ENCODE measurements at places on chromosomes 7 and 10.

- no peak for DNase-seq
Observed at GRCh38 chr10:121808835-121809234, 119.0 kb downstream of the ATE1 start.

GRCh38 chr7:134890246-134891240 is 95.8 kb upstream of the AGBL3 start:
- DNase-seq = no peak

DNA sequence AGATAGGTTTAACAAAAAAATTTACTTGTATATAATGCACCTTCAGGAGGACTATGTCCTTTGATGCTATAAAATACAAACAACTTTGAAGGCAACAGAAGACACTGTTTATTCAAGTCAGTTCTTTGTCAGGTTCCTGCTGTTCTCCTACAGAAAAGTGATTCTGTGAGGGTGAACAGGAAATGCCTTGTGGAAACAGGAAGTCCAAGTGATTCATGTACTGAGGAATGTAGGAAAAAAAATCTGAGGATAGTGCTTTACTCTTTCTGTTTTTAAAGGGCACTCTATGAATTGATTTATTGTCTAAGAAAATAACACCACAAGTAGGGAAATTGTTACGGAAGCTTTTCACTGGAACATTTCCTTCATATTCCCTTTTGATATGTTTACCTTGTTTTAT is 171.9 kb downstream of the HDAC9 start:
- no peak for DNase-seq

GRCh38 chr7:22758576-22758975 is 31.6 kb downstream of the IL6 start:
- no peak for DNase-seq

- no peak for DNase-seq
Observed at GRCh38 chr7:44505595-44505994, 15.1 kb upstream of the NUDCD3 start.

- DNase-seq = no peak
Observed at GRCh38 chr7:1412322-1413261, 46.7 kb downstream of the MICALL2 start.

DNA sequence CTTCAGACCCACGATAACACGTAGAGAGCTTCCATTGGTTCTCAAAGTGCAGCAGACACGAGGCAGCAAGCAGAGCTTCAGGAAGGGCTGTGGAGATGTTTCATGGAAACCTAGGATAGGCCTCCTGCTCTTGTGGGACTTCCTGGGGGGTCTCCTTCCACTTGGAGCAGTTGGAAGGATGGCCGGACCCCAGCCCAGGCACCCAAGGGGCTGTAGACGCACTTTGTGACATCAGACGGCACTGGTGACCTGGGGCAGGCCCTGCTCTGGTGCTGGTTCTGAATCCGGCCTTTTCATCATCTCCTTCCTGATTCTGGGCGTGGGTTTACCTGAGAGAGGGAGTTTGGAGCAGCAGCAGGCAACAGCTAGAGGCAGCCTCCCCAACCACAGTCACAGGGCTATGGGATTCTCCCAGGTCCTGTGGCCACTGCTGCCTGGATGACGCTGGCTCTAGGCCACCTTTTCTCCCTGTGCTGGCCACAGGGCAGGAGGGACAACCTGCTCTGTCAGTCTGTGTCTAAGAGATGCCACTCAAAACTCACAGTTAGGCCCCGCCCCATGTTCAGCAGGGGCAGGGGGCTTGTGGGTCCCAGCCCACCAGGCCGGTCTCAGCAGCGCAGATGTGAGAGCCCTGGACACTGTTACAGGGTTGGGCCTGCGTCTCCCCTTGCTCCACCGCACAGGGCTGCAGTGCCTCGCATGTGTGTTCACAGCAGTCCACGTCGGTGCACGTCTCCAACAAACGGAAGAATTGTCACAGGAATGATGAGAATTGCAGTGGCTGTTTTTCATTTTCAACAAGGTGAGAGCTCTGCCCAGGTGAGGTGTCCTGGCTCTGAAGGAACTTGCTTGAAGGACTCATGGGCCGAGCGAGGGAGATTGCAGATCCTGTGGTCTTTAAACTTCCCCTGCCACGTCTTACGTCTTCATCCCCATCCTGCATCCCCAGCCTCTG is 569.3 kb downstream of the TCERG1L start:
- no peak for DNase-seq

DNA sequence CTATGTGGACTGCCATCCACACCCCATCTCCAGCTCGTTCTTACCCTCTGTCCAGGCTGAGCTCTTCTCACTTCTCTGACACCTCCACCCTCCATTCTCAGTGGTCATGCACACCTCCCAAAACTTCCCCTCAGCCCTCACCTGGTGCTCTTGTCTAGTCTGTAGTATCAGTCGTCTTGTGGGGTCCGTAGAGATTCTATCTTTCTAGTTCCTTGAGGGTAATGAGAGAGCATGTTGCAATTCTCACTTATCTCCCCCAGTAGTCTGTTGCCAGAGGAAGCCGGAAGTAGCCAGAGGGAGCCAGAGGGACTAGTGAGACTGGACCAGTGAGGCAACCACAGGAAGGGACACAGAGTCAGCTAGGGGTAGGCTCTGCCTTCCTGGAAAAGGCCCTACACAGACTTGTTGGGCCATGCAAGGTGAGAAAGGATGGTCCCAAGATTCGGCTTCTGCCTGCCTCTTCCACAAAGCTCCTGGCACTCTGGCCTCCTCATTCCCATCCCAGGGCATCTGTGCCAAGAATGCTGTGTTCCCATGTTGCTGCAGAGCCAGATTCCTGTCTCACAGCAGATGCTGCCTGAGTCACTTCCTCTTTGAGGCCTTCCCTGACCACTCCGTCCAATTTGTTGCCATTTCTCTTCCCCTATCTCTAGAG is 50.6 kb upstream of the DUSP5 start:
- DNase-seq = no peak

- DNase-seq = no peak
Observed at GRCh38 chr10:31611161-31611560, 292.1 kb downstream of the ZEB1 start.

DNA sequence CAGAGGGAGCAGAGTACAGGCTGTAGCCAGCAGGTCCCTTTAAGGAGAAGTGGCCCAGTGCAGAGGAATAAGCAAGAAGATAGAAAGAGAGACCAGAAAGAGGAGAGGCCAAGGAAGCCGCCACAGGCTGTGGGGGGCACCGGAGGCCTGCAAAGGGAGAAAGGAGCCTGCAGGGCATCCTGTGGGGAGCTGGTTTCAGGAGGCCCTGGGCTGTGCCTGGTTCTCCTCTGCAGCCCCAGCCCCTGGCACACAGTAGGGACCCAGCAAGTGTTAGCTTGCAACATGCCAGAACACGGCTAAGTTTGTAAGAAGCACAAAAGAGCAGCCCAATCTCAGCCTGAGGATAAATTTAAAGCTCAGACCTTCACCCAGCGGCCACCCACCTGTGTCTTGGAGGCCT is 12.3 kb upstream of the C10orf71 start:
- DNase-seq = no peak

DNA sequence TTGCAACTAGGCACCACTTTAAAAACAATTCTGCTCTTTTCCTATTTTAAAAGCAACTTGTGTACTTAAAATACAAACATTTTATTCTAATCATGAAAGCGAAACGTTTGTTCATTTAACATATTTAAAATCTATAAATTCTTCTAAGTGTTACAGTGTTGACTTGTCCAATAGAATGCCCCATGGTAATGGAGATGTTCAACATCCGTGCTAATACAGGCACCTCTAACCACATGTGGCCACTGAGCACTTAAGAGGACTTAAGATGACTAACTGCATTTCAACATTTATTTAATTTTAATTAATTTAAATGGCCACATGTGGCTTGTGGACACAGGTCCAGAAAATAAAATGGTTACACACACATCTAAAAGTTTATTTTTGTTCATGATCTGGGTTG is 115.1 kb downstream of the TPK1 start:
- DNase-seq = no peak

- DNase-seq = no peak
Observed at GRCh38 chr10:86538547-86538946, 17.0 kb upstream of the WAPL start.

DNA sequence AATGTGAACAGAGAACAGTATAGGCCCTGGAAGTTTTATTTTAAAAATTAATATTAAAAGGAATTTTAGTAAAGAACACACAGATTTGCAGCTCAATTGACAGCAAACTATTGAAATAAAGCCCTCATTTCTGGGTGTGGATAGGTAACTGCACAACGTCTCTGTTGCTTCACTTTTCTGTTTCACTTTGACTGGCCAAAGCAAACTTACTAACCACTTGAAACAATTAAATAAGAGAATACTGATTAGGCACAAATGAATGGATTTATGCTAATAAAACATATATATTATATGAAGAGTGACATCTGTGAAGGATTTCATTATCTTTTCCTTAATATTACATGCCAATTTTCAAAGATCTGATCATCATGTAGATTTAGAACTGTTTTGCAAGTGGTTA is 11.9 kb downstream of the ZNF804B start:
- no peak for DNase-seq

GRCh38 chr7:56125831-56126230 is 9.6 kb upstream of the NUPR2 start:
- no peak for DNase-seq

DNA sequence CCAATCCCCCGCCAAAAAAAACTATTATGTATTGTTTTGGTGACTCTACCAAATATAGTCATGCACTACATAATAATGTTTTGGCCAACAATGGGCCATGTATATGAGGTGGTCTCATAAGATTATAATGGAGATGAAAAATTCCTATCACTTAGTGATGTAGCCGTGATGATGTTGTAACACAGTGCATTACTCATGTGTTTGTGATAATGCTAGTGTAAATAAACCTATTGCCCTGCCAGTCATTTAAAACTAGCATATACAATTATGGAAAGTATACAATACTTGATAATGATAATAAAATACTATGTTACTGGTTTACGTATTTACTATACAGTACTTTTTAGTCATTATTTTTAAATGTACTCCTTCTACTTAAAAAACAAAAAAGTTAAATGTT is 101.5 kb downstream of the SLC25A40 start:
- DNase-seq = no peak

DNA sequence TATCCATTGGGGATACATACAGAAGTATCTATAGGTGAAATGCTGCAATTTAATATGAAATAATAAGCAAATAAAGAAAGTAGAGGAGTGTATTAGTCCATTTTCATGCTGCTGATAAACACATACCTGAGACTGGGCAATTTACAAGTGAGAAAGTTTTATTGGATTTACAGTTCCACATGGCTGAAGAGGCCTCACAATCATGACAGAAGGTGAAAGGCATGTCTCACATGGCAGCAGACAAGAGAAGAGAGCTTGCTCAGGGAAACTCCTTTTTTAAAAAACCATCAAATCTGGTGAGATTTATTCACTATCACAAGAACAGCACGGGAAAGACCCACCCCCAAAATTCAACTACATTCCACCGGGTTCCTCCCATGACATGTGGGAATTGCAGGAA is 82.8 kb upstream of the TRIM24 start:
- DNase-seq = no peak

DNA sequence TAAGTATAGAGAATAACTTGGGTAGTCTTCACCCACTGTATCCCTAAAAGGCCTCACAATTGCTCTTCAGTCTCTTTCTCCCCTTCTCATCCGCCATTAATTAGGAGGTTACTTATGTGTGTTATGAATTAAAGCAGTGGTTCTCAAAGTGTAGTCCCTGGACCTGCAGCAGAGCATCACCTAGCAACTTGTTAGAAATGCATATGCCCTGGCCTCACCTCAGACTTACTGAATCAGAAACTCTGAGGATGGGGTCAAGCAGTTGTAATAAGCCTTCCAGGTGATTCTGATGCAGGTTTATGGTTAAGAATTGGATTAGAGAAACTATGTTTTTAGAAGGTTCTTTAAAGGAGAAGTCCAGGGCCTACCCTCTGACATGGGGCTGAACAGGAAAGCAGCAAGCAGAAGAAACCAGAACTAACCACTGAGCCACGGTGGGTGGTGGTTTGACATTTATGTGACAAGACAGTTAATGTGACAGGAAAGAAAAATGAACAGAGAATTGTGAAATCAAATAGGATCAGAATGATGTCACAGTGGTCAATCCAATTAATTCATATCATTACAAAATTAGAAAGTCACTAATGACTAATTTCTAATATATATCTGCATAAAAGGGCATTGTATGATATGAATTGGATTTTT is 37.6 kb downstream of the ENTPD1 start:
- DNase-seq = no peak

DNA sequence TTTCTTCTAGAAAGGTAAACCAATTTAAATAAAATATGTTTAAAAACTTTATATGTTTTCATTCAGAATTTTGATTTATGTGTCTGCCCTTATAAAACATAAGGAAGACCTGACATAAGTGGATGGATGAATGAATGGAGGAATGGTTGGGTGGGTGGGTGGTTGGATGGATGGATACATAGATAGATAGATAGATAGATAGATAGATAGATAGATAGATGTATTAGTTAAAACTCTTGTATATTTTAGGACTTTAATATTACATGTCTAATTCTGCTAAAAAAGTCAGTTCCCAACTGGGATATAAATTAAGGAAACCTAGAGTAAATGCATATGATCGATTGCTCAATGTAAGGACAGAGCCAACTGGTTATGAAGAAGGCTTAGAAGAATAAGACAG is 156.3 kb upstream of the WNT16 start:
- no peak for DNase-seq

DNA sequence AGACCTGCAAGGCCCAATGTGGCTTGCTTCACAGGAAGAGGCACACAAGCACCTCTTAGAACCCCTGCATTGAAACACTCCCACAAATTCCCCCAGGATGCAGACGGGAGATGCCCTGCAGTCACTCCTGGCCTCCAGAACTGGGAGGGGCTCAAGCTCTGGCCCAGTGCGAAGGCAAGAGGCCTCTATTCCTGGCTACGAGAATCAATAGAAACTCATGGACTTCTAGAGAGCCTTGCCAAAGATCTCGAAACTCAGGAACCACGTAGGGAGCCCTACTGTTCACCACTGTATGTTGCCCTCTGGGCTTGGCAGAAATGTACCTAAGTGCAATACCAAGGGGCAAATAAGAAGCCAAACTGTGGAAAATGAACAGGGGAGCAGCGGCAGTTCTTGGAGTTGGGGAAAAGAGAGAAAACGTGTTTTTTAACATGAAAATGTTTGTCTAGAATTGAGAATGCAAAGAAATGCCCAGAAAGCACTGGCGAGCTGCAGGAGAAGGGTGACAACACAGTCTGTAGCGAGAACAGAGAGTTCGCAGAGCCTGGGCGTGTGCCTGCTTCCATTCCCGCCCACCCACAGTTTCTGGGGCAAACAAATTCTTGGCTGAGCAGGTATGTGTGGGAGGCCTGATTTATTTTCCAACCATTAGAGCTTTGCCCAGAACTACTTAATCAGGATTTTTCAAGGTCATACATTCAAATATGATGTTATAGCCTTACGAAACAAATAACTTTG is 260.5 kb upstream of the KLF14 start:
- DNase-seq = no peak

DNA sequence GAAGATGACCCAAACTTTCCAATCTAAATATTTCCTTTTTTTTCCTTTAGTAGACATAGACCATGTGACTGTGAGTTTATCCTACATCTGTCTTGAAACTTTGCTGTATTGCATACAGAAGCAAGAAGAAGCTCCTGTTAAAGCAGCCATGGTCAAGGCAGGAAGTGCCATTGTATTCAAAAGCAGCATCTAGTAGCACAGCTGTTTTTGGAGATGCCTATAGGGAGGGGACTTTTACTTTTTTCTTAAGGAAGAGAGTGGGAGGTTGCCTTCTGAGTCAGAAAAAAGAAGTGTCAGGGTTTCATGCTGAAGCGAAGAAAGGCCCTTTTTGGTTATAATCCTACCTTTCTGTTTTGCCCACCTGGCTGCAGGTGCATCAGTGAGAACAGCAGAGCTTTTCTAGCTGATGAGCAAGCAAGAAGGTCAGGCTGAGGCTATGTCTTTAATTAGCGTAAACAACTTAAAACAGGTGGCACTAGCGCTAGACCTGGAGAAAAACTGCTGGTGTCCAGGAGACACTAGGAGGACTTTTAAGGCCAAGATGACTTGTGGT is 234.1 kb upstream of the AGK start:
- no peak for DNase-seq
